Colonic mucosa (tissue), 4 donors: ENCODE measurements at places on chromosomes 1 and 21.

GRCh38 chr1:182713492-182713891 is 29.1 kb upstream of the RGS8 start:
- no peak for DNase-seq

GRCh38 chr1:44682883-44683265 is 8.4 kb downstream of the ARMH1 start:
- no peak for DNase-seq

- DNase-seq: peak; percentile 12
Observed at GRCh38 chr1:227951624-227952373, 4.1 kb upstream of the WNT9A start.

DNA sequence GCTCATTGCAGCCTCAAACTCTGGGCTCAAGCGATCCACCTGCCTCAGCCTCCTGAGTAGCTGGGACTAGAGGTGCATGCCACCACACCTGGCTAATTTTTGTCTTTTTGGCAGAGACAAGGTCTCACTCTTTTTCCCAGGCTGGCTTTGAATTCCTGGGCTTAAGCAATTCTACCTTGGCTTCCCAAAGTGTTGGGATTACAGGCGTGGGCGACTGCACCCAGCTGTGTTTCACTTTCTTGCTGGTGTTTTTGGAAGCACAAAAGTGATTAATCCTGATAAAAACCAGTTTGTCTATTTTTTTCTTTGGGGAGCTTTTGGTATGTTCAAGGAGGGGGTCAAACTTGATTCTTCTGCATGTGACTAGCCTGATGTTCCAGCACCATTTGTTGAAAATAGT is 19.3 kb downstream of the RNF11 start:
- DNase-seq: no peak

DNA sequence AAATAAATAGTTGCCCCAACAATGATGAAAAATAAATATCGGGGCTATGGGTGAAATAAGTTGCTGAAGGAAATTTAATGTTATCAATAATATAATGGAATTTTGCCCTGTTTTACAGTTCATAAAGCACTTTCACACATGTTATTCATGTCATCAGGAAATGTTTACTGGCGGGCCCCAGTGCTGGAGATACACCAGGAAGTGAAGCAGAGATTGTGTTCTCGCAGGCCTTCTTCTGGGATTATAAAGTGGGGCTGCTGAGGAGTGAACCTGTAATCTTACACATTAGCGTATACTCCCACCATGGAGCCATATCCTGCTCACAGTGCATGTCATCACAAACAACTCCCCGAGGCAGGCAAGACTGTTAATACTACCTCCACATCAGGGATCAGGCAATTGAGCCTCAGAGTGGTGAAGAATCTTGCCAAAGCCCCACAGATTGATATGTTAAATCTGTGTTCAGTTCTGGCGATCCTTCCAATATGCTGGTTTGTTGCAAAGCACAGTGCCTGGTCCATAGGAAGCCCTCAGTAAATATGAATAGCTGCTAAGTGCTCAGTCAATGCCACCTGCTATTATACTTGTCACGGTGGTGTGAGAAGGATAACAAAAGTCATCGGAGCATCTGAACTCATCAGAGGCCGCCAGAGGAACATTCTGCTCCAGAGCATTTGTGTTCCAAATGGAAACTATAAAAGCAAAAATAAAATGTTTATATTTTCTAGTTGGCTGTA is 104.4 kb upstream of the UBE2U start:
- DNase-seq: no peak

DNA sequence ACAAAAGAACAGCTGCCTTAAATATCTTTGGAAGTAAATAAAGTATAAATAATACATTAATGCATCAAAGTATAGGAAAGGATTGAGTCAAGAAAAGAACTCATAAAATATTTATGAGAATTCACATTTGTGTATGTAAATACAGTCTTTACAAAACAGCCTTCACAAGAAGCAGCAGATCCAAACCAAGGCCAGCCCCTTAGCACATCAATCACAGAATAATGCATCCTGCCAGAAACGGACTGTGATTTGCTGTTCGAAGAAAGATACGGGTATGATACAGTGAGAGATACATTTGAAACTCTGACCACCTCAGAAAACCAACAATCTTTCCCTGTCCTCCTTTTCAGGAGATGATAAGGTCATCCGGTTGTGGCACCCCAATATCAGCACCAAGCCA is 70.9 kb downstream of the WDR64 start:
- DNase-seq: no peak

GRCh38 chr1:212514056-212514614 is 81.4 kb downstream of the NENF start:
- DNase-seq: peak; percentile 85

GRCh38 chr1:202086579-202087350 is 36.0 kb upstream of the GPR37L1 start:
- peak; percentile 95 for DNase-seq

GRCh38 chr1:244046907-244047611 is 4.0 kb upstream of the ZBTB18 start:
- peak; percentile 25 for DNase-seq

GRCh38 chr1:107010582-107010981 is 45.9 kb upstream of the PRMT6 start:
- no peak for DNase-seq

GRCh38 chr1:17197696-17198095 is 7.2 kb upstream of the PADI1 start:
- no peak for DNase-seq

DNA sequence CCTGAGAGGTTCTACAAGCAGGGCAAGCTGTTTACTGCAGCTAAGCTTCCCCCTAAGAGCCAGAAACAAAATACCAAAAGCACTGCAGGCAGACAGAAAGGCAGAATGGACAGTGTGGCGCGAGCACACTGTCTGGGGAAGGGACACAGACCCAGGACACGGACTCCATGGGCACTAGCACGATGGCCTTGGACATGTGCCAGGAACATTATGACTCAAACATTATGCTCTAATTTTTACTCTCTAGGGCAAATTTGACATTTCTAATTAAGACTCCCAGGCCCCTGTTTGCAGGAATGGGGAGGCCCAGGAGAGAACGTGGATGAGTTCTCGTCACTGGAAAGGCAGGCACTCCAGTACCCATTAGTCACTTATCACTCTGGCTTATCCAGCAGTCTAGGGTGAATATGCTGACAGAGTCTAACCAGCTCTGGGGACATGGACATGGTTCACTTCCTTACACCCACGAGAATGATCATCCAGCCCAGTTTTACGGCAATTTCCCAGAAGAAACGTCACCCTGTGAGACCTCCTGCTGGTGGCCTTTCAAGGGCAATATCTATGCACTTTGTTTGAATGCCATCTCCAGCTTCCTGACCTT is 45.1 kb downstream of the CAPN8 start:
- no peak for DNase-seq

DNA sequence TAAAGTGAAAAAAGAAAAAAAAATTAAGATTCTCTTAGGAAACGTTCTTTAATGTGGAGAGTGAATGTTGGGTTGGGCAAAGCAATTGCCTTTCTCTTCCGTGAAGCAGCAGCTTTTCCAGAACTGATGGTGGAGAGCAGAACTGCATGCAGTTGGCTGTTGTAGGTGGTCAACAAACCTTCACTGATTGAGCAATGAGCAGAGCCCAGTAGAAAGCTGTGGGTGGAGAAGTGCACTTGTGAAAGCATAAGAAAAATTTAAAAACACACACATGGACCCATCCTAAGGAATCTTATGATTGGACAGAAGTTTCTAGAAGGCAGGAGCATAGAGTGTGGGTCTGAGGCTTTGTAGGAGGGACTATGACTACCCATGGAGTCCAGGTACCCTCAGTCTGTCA is 4.5 kb downstream of the PRELP start:
- no peak for DNase-seq

DNA sequence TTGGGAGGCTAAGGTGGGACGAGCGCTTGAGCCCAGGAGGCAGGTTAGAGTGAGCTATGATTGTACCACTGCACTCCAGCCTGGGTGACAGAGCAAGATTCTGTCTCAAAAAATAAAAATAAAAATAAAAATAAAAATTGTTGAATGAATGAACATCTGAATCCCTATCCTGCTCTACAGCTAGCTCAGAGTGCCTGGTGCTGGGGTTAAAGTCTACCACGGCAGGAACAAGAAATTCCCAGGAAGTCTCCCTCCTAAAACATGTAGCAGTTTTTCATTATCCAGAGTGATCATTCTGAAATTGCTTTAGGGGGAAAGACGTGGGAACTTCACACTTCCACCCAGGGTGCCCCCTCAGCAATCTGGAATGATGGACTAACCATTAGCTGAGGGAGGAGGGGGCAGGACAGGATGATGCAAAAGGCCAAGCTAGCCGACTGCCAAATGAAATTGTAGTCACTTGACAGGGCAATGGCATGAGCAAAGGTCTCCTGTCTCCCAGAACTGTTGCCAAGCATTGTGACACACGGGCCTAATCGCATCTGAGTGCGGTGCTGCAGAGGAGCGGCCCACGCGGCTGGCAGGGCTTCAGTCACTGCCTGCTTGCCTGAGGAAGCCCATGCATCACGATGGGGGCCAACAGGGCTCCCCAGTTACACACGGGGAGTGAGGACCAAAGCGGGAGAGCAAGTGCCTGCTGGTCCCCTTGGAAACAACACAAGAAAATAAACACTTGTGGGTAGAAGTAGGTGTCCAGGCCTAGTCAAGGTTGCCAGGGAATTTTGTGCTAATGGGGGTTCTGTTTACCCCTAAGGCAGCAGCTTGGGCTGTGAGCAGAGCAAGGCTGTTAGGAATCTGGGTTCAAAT is 85.7 kb downstream of the NENF start:
- peak; percentile 87 for DNase-seq

DNA sequence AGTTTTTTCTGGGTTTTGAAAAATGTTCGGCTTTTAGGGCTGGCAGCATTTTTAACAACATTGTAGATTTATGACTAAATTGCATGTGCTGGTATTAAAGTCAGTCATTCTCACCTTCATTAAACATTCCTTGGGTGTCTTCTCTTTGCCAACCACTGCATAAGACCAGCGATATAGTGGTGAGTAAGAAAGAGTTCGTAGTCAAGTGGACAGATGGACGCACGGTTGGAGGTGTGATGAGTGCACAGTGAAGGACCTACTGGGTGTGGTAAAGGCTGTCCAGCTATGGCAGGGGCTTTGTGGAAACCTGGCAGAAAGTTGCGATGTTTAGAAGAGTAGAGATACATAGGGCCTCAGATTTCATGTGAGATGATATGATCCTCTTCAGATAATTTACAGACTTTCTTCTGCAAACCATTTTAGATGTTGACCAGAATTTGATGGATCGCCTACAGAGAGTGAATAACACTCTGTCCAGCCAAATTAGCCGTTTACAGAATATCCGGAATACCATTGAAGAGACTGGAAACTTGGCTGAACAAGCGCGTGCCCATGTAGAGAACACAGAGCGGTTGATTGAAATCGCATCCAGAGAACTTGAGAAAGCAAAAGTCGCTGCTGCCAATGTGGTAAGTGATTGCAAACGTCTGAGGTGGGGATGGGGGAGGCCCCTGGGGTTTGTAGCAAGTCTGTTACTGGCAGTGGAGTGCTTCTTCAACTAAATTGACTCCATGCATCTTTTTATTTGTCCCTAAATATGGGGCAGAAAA is 56.0 kb upstream of the LAMC2 start:
- no peak for DNase-seq

DNA sequence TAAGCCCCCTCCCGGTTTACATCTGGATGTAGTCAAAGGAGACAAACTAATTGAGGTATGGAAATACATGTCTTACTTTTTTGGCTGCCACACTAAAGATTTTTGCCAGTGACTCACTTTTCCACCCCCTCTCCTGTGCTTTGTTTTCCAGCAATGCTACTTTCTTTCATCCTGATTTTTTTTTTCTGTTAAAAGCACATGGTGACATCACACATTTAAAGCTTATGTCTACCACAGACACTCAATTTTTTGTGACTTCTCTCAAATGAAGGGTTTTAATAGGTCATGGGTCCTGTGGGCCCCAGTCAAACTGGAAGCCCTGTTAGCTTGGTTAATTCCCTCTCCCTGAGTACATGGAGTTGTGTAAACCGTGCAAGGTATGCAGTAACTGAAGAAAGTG is 2.2 kb downstream of the PPP1R8 start:
- DNase-seq: no peak

DNA sequence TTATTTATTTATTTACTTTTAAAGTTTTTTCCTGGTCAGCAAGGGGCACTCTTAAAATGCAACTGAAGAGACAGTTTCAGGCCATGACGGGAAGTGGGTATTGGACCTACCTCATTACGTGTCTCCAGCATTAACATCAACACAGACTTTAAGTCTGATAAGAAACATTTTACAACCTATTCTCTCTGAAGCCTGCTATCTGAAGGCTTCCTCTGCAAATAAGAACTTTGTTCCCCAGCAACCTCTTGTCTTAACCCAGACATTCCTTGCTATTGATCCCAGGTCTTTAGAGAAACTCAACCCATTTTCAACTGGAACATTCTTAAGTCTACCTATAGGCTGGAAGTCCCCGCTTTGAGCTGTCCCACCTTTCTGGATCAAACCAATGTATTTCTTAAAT is 258.3 kb upstream of the TMPRSS15 start:
- DNase-seq: no peak

GRCh38 chr1:204480515-204480914 is 14.1 kb downstream of the PIK3C2B start:
- no peak for DNase-seq

DNA sequence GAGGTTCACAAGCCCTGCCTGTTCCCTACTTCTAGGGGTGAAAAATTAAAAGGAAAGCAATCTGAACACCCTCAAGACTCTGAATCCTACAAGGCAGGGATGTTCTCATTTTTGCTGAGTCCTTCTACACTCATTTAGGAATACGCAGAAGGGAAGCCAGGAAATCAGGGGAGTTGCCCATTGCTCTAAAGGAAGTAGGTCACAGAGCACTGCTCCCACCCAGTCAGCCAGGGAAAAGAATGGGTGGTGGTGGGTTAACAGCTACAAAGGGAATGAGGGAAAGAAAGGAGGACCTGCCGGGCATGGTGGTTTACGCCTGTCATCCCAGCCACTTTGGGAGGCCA is 2.4 kb upstream of the CTTNBP2NL start:
- peak; percentile 51 for DNase-seq

GRCh38 chr1:110161165-110161564 is 10.9 kb downstream of the SLC6A17 start:
- no peak for DNase-seq

DNA sequence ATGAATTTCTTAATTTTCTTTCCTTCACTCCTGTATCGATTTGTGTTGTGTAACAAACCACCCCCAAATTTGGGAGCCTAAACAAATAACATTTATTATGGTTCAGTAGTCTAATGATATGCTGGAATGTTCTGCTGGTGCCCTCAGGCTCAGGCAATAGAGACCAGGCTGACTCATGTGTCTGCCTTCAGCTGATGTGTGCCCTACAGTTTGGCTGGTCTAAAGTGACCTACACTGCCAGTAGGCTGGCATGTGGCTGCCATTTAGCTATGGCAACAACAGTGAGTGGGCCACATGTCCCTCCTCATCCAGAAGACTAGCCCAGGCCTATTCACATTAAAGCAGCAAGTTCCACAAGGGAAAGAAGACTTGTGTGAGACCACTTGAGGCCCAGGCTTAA is 115.8 kb downstream of the PTPRC start:
- DNase-seq: no peak

DNA sequence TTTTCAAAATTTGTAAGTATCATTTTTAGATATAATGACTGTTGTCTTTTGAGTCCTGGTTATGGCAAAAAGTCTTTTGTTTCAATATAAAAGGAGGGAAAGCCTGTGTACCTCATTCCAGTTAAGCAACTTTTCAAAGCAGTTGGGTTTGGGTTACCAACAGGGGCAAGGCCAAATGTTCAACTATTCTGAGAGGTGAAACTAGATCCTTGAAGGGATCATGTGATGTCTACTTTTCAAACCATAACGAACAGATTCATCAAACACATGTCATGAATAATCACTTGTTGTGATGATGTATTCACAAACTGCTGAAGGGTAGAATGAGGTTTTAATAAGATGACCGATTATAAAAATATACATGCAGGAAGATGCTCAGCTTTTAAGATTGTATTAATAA is 171.3 kb downstream of the HHAT start:
- DNase-seq: no peak

- DNase-seq: no peak
Observed at GRCh38 chr1:248229360-248229908, 1.8 kb upstream of the OR2M4 start.
